ENCODE measurements at places on chromosomes 1 and 21.

DNA sequence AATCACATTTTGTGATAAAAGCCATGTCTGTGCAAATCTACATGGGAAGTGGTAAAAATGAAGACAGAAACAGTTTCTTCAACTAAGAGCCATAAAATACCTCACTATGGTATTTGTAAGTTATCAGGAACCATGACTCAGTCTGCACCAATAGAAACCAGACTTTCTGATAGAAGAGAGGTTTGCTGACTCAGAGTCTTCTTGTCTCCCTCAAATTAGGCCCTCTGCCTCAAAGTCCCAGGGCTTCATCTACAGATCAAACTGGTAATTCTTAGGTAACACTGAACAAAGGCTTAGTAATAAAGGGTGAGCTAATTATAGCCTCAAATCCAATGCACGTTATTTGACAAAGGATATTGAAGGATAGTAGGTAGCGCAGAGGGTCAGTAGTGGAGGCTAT lies 30.9 kb upstream of the SSX2IP start:
- no peak for DNase-seq

GRCh38 chr1:115647919-115648650 lies 6.3 kb downstream of the VANGL1 start:
- DNase-seq: no peak

DNA sequence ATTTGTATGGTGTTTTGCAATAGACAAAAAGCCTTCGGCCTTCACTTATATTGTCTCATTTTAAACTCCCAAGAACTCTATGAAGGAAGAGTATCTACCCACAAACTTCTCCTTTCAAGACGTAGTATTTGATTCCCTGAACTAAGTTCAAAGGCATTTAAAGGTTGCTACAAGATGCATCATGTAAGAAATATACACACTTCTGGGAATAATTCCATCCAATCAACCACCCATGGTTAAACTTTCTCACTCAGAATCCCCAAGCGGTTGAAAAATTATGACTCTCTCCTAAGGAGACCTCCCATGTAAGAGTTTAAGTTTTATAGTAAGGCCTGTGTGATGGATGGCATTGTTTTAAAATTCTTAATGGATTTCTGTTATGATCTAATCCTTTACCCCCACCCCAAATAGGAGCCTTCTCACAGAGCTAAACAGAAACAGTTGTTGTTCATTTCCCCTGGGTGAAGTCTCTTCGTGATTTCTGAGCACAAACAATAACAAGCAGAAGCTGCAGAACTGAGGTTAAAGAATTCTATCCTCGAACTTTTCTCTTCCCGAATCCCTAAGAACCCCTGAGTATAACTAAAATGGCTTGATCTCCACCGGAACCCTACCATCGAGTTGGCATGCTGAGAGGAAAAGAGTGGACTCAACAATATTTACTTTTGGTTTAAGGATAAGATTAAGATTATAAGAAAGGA lies 185.0 kb downstream of the TGFBR3 start:
- no peak for DNase-seq

- DNase-seq: no peak
Measured at GRCh38 chr1:12112711-12113161, 49.6 kb downstream of the TNFRSF8 start.

DNA sequence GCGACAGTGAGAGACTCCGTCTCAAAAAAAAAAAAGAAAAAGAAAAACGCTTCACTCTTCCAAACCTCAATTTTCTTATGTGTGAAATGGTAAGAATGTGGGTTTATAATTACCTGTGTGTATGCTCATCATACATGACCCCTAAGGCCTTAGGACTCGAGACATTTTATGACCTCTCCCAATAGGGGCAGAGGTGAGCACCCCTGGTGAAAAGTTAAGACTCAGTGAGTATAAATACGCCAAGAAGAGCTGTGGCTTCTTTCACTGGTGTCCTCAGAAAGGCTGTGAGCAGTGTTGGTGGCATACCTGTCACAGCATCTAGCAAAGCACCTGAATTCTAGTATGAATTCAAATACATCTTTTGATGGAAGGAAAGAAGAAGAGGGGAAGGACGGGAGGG lies 7.8 kb upstream of the FCMR start:
- DNase-seq: no peak

- no peak for DNase-seq
Measured at GRCh38 chr1:213723187-213723586, 264.6 kb upstream of the PROX1 start.

DNA sequence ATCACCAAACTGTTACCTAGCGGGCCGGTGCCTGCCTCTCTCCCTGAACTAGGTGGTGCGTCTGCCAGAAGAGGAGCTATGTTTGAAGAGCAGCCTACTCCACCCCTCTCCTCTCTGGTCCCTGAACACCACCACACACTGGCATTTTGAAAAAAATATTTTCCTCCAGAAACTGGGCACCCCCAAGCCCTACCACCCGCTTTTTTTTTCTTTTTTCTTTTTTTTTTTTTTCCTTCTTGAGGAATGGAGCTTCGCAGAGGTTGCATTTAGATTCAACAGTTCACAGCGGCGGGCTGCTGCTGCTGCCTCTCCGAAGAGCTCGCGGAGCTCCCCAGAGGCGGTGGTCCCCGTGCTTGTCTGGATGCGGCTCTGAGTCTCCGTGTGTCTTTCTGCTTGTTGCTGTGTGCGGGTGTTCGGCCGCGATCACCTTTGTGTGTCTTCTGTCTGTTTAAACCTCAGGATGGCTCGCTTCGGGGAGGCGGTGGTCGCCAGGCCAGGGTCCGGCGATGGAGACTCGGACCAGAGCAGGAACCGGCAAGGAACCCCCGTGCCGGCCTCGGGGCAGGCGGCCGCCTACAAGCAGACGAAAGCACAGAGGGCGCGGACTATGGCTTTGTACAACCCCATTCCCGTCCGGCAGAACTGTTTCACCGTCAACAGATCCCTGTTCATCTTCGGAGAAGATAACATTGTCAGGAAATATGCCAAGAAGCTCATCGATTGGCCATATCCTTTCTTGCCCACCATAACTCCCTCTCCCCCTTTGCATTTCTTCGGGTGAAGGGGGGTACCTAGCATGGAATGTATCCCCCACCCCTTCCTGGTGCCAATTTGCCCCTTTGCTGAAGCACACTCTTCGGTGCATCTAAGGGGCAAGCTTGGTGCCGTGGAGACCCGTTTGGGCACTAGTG lies at the start of gene CACNA1E:
TSS of gene CACNA1E (plus strand) at position 233 of the 911 bp plus-strand sequence. CDS start at position 461, 228 bp downstream.
- no peak for DNase-seq

DNA sequence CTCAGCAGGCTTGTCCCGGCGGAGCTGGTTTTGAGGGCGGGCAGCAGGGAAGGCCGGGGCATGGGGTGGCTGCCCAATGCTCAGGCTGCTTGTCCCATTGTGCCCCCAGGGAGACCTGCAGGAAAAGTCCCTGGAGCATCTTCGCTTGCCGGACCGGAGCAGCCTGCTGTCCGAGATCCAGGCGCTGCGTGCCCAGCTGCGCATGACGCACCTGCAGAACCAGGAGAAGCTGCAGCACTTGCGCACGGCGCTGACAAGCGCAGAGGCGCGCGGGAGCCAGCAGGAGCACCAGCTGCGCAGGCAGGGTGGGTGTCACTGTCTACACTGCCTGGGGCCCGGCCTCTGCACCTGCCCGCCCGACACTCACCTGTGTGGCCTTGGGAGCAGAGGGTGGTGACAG lies 30.4 kb upstream of the DIP2A start:
- DNase-seq: no peak

GRCh38 chr1:209030454-209031167 lies 552.9 kb upstream of the CAMK1G start:
- DNase-seq: no peak

- no peak for DNase-seq
Measured at GRCh38 chr1:163863731-163864130, 542.0 kb downstream of the NUF2 start.

DNA sequence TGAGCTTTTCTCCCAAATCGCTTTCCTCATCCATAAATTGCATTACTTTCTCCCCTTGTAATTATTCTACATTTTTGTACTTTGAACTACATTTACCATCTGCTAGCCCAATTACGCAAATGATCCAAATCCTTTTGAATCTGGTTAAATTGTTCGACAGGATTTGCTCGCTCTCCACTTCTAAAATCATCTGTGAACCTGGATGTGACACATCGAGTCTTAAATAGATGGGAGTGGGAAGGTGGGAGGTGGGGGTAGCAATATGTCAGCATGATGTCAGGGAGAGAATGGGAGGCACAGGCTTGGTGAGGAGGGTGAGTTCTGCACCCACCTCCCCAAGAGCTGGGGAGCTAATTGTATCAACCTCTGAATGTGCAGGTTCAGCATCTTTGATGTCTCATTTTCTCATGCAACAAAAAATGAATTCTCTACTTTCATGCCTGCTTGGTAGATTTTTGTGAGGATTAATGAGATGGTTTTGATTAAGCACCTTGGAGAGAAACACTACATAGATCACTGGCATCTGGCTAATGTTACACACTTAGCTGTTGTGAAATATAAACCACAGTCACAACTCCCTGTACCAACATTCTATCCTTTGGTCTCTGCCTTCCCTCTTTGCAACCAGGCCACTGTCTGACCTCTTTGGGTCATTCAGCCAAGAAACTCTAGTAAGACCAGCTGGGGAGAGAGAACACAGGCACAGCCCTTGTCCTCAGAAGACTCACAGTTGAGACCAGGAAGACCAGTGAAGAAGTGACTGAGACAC lies 165.1 kb downstream of the DAB1 start:
- DNase-seq: no peak

- no peak for DNase-seq
Measured at GRCh38 chr1:228471762-228472398, 15.3 kb upstream of the RNF187 start.

DNA sequence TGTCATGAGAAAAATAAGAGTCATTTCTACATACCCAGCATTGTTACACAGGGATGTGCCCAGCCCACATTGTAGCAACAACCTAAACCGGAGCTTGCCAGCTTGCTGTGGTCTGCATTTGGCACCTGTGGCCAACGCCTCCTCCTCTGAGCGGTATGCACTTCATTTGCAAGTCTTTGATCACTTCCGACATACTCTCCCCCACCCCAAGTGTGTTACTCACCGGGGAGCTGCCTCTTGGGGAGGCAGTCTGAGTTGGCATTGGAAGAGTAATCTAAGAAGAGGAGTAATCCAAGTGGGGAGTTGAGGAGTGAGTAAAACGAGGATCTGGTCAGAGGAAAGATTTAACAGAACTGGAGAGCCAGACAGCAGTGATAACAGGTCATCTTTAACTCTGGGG lies 3.8 kb downstream of the BCL9 start:
- peak; percentile 60 for DNase-seq

DNA sequence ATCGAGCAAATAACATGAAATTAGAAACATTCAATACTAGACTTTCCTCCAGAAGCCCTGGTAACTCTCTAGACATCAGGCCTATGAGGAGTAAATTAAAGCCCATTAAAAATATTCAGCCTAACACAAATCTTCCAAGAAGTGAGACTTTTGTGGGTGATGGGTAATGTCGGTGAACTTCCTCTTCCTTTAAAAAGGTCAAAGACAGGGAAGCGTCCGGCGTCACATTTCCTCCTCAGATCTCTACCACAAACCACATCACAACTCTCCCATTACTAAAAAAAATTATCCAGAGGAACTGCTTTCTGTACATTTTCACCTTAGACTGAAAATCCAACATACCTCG lies 1.4 kb downstream of the EIF4G3 start:
- no peak for DNase-seq

GRCh38 chr1:80392529-80392928 lies 1386.0 kb upstream of the ADGRL4 start:
- DNase-seq: no peak

DNA sequence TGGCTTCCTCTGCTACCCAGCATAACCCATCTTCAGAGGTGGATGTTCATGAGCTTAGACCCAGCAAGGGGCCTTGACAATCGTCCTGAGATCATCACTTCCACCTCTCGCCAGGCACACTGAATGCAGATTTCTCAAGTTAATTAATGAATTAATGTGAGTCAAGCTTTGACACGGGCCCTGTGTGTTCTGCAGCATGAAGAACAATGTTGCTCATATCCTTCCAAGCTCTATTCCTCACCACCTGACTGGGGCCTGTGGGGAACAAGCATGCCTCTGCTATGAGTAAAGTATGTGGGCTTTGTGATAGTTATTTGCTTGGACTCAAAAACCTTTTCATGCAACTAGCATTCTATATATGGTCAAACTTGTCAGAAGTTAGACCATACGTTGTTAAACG lies 122.0 kb downstream of the SEC16B start:
- no peak for DNase-seq

GRCh38 chr1:184329245-184329953 lies 57.4 kb upstream of the C1orf21 start:
- no peak for DNase-seq

DNA sequence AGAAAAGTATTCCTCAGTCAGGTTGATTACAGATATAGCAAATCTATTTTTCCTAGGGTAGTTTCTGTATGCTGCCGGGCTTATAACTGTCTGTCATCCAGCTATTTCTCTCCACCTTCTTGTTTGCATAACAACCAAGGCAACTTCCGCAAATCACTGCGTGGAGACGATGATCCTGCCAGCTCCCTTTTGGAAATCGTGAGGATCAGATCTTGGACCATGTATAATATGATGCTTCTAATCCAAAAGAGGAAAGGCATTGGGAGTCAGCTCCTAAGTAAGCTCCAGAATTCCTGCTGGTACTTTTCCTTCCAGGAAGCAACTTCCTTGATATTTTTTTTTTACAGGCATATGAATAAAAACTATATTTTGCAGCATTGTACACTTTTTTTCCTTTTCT lies 445 bp upstream of the RGS4 start:
- DNase-seq: no peak

DNA sequence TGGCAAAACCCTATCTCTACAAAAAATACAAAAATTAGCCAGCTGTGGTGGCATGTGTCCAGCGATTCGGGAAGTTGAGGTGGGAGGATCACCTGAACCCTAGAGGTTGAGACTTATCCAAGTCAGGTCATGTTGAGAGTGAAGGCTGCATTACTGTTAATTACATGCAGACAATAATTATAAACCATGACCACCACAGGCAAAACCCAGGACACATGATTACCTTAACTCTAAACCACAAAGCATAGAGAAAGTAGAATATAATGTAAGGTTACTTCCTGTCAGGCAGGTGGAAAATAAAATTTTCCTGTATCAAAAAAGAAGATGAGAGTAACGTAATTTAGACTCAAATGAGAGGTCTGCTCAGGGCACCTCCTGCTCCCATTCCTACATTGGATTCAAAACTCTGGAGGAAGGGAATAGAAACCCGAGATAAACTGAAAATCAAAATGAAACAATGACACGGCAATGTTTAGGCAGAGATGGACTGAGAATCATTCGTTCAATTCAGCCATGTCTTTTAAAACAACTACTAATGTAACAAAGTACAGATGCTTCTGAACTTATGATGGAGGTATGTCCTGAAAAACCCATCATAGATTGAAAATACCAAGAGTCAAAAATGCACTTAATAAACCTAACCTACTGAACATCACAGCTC lies 33.6 kb downstream of the RGS8 start:
- DNase-seq: no peak
